Upper lobe of right lung (tissue), 1 donor: ENCODE measurements at places on chromosomes 4 and X.
A peak's percentile ranks its signal among the peaks of the same experiment; 100 is the strongest.

DNA sequence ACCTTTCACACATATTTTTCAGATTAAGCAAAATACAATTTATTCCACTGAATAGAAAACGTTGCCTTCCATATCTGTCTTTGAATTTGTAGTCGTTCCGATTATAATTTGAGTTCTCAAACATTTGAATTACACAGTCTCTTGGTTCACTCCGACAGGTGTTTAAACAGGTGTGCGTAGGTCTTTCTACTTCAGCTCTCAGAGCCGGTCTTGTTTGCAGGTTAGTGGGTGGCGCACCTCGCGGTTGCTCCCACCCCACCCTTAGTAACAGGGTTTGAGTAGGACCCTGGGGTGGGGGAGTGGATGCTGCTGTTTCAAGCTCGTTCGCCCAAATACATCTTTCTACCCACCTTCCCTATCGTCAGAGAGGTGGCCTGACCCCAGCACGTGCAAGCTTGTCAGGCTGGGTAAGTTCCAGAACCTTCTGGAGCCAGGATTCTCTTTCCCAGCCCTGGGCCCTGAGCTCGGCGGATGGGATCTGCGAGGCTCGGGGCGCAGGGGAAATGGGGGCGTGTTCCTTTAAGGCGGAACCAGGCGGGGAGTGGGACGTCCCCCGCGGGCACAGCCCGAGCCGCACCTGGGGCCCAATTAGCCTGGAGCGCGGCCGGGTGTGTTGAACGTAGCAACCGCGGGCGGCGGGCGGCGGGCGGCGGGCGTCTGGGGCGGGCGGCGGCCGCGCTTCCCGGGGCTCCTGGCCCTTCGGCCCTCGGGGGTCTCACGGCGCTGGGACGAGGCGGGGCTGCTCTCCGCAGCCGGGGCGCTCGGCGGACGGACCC is at the start of gene FAM149A:
Gene FAM149A, plus strand, starts transcription at position 591 of the 776 bp plus-strand sequence.
- peak; percentile 89 for DNase-seq

GRCh38 chr4:159768016-159768415 is 665.1 kb downstream of the RAPGEF2 start:
- no peak for DNase-seq

GRCh38 chrX:52341493-52341892 is 27.3 kb upstream of the XAGE2 start:
- DNase-seq = no peak

DNA sequence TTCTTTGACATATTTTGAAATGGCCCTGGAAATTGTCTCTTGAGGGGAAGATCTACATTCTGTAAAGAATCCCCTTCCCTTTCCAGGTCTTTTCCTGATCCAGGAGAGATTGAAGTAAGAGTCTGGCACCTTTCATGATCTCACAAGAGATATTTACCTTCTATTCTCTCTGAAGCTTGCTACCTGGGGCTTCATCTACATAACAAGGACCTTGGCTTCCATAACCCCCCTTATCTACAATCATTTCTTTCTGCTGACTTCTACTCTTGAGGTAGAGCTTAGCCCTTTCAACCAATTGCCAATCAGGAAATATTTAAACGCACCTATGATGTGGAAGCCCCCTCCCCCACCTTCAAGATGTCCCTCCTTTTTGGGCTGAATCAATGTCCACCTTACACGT is 383.7 kb upstream of the MAGEB18 start:
- DNase-seq = no peak

DNA sequence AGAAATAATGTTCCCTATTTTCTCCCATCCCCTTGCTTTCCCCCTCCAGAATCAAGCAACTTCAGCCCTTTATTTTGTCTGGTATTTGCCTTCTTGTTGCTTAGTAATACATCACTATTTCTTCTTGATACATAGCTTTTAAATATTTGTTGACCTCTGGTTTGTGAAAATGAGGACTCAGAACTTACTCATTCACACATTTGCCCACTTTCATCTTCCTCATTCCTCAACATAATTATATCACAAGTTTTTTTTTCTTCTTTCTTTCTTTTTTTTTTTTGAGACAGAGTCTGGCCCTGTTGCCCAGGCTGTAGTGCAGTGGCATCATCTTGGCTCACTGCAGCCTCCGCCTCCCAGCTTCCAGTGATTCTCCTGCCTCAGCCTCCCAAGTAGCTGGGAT is 28.9 kb upstream of the NDUFC1 start:
- DNase-seq = no peak

GRCh38 chr4:188029114-188029513 is 33.5 kb downstream of the ZFP42 start:
- DNase-seq = no peak

DNA sequence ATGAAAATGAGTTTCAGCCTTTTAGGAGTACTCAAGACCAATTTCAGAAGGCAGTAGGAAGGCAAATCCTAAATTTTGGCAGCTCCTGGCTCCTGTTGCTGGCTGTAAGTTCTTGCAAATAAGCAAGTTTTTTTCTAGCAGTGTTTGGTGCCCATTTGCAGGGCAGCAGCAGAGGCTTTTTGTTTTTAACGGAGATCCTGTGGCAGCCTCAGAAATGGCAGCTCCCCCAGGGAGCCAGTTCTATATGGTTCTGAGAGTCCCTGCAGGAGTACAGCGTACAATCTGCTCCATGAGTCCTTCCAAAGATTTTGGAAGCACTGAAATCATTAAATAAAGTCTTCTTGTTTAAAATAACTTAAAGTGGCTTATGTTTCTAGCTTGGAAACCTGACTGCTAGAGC is 171.9 kb downstream of the NDST4 start:
- DNase-seq = no peak

GRCh38 chrX:149909324-149910177 is 19.8 kb upstream of the HSFX4 start:
- DNase-seq = no peak

- DNase-seq = no peak
These were observed 197.6 kb upstream of the FAM9B start for GRCh38 chrX:9231491-9231890.

DNA sequence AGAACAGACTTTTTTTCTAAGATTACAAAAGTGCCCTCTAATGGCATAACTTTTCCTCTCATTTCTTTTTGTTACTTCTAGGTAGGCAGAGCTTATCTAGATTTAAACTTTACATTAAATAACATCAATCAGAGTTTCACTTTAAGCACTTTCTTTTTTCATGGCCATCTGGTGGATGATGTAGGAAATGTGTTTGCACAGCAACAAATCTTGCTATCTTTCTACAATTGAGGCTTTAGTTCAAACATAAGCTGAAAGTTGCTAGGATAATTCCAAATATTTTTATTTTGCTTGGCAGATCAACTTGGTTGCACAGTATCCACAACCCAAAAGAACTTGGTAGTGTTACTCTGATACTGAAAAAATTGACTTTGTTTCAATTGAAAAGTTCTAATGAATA is 22.0 kb downstream of the NDNF start:
- DNase-seq = no peak

GRCh38 chr4:142443469-142443868 is 402.6 kb downstream of the INPP4B start:
- DNase-seq = no peak

- no peak for DNase-seq
These were observed 70.5 kb downstream of the AFF1 start for GRCh38 chr4:87005369-87005689.

GRCh38 chr4:94954251-94954650 is 196.5 kb downstream of the BMPR1B start:
- no peak for DNase-seq

- DNase-seq = no peak
These were observed 100.0 kb downstream of the SHISA3 start for GRCh38 chr4:42497142-42497910.

DNA sequence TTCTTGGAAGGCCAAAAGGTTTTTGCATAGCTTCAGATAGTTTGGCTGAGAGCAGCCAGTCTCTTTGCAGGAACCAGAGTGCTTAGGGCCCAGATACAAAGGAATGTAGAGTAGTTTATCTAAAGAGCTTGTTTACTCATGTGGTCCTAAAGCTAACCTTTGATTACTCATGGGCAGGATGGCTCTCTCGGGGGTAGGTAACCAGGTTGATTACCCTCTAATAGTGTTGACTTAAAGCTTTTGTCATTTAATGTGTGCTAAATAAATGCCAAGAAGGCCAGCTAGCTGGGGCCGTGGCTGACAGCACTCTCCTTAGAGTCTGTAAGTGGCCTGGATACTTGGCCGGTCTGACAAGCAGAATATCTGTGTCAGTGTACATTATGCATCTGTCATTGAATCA is 69.7 kb upstream of the MAGEB16 start:
- no peak for DNase-seq

GRCh38 chr4:184922301-184922700 is 96.0 kb upstream of the HELT start:
- no peak for DNase-seq

DNA sequence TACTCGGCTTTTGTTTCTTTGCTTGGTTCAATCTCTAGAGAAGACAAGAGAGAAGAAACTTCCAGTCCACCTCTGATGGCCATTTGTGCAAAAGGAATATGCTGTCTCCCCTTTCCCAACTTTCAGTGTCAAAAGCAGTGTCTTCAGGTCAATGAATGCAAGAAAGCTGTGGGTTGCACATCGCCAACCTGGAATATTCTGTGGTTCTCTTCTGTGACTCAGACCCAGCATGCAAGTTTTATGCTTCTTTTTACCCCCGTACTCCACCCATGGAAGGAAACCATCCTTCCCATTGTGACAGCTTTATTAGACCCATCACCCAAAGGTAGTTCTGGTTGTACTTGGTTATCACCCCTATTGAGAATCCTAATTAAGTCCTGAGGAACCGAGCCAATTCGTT is 135.6 kb upstream of the MBNL3 start:
- DNase-seq = no peak

- no peak for DNase-seq
These were observed 99.0 kb downstream of the CAMK2D start for GRCh38 chr4:113662581-113662980.

GRCh38 chr4:147837435-147837834 is 105.5 kb downstream of the ARHGAP10 start:
- DNase-seq = no peak

DNA sequence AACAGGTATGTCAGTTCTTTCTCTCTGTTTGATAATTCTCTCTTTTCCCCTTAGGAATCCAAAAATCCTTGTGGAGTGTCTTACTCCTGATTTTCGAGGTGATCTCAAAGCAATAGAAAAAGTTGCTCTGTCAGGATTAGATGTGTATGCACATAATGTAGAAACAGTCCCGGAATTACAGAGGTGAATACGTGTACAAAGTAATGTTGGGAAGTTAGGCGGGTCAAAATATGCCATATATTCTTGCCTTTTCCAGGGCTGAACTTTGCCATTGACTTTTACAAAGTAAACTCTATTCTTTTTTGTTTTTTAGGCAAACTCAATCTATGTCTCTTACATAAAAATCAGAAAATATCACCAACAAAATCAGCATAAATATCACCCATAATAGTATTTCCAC is 8.6 kb downstream of the LIAS start:
- no peak for DNase-seq

DNA sequence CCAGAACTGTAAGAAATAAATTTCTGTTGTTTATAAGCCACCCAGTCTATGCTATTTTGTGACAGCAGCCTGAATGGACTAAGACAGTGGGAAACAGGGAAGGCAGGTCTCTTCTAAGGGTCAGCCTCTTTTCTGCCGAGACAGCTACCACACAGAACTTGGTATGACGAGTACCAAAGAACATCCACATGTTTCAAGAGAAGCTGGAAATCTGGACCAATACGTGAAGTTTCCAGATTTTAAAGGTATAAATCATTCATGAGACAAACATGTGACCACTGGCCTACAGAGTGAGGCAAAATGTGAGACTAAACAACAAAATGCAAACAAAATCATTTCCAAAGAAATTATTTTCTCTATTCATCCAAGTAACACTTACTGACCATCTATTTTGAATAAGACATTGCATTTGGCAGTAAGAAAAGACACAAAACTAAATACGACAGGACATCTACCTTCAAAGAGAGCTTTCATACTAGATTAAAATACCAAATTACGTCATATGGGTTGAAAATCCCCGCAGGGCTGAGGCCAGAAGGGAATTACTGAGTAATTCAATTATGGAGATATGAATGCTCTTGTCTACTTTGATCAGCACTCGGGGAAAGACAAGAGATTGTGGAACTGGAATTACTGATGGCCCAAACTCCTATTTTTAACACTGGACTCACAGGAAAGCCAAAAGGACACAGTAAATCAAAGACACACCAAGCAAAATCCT is 7.2 kb downstream of the SCARB2 start:
- DNase-seq = no peak

- DNase-seq = no peak
These were observed 47.0 kb upstream of the MAN2B2 start for GRCh38 chr4:6527683-6528595.

DNA sequence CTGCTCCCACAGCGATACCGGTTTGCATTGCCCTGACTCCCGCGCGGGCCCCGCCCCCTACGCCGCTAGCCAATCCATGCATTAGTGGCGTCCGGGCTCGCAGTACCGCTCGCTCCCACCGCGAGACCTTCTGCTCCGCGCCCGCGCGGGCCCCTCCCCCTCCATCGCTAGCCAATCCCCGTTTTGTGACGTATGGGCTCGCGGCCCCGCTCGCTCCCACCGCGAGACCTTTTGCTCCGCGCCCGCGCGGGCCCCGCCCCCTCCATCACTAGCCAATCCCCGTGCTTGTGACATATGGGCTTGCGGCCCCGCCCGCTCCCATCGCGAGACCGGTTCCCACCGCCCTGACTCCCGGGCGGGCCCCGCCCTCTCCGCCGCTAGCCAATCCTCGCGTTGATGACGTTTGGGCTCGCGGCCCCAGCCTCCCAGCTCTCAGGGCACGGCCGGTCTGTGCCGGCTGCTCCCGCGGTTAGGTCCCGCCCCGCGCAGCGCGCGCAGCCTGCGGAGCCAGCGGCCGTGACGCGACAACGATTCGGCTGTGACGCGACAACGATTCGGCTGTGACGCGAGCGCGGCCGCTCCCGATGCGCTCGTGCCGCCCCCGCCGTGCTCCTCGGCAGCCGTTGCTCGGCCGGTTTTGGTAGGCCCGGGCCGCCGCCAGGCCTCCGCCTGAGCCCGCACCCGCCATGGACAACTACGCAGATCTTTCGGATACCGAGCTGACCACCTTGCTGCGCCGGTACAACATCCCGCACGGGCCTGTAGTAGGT is at the start of gene EMD:
Gene EMD, plus strand, starts transcription at position 497 of the 770 bp plus-strand sequence. Its CDS starts 190 bp downstream, at position 687.
- DNase-seq = peak; percentile 98

- no peak for DNase-seq
These were observed 102.0 kb upstream of the SH3RF1 start for GRCh38 chr4:169372791-169373190.

- DNase-seq = no peak
These were observed 69.0 kb downstream of the SNCA start for GRCh38 chr4:89767924-89768323.

DNA sequence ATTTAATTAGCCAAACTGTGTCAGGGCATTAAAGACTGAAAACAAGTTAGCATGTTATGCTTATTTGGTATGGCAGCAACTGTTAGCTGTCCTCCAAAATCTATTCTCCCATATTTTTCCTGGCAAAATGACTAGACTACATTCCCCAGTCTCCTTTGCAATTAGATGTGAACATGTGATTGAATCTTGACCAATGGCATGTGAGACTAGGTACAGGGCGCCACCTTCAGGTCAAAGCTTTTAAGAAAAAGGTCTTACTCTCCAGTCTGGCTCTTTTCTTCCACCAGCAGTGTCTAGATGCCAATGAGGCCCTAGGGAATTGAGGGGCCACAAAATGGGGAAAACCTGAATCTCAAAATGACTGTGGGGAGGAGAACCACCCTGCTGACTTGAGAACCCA is 408.2 kb downstream of the SMARCA1 start:
- DNase-seq = no peak
